Hematopoietic multipotent progenitor cell (in vitro differentiated cells): ENCODE measurements at places on chromosomes 1 and 21. TPM values are rescaled to one million over a fixed set of nuclear protein-coding genes. Genes with fewer than 3 reads are reported as not detected.

- no peak for DNase-seq
Measured at GRCh38 chr1:227888404-227889046, 59.2 kb downstream of the WNT9A start.

GRCh38 chr1:81670286-81670685, 130.4 kb upstream of the ADGRL2 start:
- no peak for DNase-seq

DNA sequence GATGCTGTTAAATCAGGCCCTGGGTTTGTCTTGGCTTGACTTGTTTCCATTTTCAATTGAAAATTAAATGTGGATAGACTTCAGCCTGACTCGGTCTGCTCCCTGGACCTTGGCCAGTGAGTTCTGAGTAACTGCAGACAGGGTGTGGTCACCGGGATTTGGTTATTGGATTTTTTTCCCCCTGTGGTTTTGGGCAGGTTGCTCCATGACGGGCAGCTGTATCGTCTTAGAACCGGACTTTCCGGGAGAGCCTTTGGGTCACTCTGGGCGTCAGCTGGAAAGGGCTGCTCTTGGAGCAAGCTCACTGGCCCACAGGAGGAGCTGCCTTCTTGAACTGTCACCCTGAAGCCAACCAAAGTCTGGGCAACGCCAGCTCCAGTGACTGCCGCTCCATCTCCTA, 75.0 kb downstream of the CLIC6 start:
- DNase-seq: no peak

- DNase-seq: no peak
Measured at GRCh38 chr21:34072145-34073031, 990 bp upstream of the MRPS6 start.

- no peak for DNase-seq
Measured at GRCh38 chr1:217088011-217088410, 364.8 kb upstream of the ESRRG start.

DNA sequence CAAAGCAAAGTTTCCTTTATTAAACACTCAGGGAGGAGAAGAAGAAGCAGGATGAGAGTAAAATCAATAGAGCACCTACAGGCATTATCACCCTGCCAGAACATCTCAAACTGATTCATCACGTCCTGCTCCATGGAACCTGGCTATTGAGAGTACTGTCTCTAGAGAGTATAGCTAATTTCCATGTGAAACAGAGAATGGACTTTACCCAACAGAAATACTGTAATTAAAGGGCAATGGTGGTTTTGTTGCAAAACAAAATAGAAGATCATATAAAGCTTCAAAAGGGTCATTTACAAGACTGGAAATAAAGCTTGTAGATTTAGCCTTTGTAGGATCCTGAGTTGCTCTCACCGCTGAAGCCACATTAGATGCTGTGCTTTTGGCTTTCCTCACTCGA, 69.3 kb downstream of the XCL1 start:
- DNase-seq: no peak

DNA sequence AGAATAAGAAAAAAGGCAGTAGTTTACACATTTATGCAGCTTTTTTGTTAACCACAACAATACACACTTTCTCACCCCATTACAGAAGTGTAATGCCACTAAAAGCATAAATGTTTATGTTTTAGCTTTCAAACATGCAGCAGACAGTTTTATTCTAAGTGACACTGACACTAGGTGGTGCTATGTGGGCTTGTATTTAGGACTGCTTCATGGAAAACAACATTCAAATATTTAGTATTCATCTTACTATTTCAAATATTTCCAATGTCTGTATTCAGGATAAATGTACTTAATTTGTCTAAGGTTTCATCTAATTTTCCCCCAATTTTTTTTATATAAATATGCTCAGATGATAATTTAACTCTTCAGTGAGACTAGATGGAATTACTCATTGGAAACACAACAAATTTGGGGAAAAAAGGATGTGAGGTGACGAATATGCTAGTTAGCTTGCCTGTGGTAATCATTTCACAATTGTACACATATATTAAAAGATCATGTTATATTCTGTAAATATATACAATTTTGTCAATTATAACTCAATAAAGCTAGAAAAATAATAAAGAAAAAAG, 71.4 kb downstream of the USP1 start:
- DNase-seq: peak; percentile 41

DNA sequence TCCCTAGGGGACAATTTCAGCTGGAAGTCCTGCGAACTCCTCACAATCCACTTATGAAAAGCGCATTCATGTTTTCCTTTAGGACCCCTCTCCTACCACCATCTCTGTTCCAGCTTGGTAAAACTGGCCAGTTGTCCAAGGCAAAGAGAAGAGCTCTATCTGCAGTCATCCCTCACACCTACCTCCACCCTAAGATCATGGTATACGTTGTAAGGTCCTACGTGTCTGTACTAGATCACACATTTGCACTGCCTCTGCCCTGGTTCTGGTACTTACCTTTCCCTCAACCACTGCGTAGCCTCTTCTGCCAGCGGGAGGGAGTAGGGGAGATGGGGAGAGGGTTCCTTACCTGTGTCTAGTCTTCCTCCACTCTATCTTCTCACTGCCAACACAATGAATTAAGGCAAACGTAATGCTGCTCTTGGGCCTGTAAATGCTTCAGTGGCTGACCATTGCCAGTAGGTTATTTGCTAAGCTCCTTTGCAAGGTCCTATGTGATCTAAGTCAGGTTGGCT, 739 bp upstream of the NUP133 start:
- peak; percentile 3 for DNase-seq

DNA sequence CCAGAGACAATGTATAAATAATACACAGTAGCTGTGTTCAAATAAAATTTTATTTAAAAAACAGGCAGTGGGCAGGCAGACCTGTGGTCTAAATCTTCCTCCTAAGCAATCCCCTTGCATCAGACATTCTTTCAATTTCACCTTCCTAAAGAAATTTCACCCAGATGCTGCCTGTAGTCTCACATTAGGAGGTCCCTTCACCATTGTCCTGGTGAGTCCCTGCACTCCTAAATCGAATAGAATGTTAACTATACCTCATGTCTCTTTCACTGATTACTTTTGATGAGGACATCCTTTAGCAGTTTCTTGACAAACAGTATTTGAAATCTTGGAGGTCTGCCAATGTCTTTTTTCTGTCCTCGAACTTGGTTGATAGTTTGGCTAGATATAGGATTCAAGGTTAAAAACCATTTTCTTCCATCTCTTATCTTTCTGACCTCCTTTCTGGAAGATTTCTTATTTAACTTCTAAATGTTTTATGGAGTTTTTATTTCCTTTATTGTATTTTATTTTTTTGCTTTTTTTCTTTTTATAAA, 77.5 kb downstream of the LPGAT1 start:
- DNase-seq: no peak

GRCh38 chr1:207128336-207128921, 24.4 kb downstream of the C4BPA start:
- no peak for DNase-seq

DNA sequence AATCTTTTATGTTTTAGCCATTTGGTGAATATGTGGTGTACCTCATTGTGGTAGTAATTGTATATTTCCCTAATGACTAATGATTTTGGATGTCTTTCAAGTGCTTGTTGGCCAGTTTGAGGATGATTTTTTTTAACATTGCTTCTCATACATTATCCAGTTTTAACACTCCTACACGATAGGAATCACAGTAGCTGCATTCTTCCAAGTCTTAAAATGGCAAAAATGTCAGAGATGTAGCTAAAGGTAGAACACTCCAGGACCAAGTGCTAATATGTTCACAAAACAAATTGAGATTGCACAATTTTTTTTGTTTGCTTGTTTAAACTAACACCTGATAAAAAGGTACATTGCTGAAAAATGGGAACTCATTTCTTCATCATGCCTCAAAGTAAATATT, 11.7 kb downstream of the USP25 start:
- no peak for DNase-seq

GRCh38 chr1:41158147-41158875, 83.8 kb downstream of the SCMH1 start:
- DNase-seq: no peak

DNA sequence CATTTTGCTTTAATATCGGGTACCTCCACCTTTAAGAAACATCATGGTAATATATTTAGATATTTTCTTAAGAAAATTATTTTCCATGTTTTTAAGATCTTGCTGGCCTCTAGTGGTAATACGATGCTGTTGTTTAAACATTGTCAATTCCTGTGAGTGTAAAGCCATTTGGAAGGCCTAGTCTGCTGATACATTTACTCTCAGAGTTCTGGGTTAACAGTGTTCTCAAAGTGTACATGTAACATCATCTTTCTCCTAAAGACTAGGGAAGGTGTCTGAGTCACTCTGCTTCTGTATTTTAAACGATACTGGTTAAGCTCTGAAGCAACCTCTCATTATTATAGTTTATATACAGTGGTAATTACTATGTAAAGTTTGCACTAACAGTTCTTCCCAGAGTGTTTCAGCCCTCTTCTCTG, 189.1 kb downstream of the RASAL2 start:
- DNase-seq: peak; percentile 26

DNA sequence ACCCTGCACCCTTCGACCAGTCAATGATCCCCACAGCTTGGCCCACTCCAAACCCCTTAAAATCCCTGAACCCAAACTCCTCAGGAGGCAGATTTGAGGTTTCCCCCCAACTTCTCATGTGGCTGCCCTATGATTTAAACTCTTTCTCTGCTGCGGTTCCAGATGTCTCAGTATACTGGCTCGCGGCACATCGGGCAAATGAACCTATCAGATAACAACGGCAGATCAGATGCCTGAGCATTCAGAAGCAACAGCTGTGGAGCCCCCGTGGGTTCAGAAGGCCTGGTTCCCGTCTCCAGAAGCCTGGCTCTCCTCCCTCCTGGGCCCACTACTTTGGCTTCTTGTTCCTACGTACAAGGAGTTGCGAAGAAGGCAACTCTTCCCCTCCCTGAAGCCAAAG, 43.3 kb upstream of the H6PD start:
- no peak for DNase-seq

- no peak for DNase-seq
Measured at GRCh38 chr1:12251442-12251841, 21.6 kb downstream of the VPS13D start.

- DNase-seq: no peak
Measured at GRCh38 chr1:175470591-175470990, 272.8 kb downstream of the TNR start.

DNA sequence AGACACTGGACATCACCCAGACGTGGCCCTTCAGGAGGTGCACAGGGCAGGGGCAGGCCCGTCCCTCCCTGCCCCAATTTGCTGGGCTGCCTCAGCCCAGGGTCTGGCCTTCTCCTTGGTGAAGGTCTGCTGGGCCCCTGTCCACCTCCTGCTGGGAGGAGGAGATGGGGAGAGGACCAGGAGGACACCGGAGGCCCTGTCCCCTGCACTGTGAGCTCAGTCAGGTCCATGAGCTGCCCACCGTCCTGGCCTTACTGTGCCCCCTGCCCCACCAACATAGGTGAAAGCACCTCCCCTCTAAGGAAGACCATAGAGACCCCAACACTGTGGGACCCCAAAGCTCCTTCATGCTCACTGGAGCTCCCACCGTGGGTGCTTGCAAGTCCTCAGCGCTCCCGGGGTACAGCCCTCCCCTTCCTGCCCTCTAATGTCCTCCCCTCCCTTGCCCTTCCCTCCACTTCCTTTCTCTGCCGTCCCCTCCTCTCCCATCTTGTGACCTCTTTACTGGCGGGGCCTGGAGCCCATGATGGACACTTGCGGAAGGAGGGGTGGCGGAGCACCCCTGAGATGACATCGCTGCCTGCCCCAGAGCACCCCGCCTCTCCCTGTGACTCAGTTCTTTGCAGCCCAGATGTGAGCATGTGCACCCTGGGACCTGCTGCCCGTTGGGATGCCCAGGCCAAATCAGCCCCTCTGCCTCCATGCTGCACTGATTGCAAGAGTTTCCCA, 4.6 kb downstream of the LRRC3 start:
- DNase-seq: no peak

- peak; percentile 16 for DNase-seq
Measured at GRCh38 chr1:242523719-242524570, 552 bp downstream of the PLD5 start.

- no peak for DNase-seq
Measured at GRCh38 chr1:225004396-225004795, 74.9 kb downstream of the DNAH14 start.

- no peak for DNase-seq
Measured at GRCh38 chr1:232943679-232944252, 6.6 kb upstream of the NTPCR start.

- no peak for DNase-seq
Measured at GRCh38 chr1:173400387-173400995, 76.6 kb upstream of the PRDX6 start.

DNA sequence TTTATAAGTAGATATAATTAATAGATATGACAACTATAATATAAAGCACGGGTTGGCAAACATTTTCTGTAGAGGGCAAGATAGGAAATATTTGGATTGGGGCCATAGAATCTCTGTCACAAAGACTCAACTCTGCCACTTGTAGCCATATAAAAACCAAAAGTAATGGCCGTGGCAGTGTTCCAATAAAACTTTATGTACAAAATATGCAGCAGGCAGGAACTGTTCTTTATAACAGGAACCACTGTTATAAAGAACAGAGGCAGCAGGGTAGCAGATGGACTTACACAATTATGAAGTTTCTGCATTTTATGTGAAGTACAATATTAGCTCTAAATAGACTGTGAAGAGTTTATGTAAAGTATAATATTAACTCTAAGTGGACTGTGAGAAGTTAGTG, 16.9 kb upstream of the QSOX1 start:
- DNase-seq: no peak

DNA sequence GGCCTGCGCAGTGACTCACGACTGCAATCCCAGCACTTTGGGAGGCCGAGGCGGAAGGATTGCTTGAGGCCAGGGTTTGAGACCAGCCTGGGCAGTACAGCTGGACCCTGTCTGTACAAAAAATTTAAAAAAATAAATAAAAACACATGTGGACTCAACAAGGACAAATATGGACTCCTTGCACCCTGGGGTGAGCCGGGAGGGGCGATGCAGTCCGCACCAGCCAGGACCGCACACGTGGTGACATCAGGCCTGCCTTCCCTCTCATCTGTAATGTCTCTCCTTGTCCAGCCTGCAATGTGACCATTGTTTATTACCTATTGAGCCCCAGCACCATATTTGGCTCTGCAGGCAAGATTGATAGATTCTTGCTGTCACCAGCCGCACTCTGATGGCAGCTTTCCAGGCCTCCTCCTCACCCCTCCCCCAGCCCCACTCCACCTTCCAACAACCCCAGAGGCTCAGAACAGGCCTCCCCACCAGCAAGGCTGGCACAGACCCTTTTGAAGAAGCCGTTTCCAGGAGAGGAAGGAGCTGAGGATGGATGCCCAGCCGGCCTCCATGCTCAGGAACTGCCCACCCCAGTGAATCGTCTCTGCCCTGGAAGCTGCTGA, 55.2 kb downstream of the IRF2BP2 start:
- DNase-seq: peak; percentile 55

The SLC6A9 gene
- total RNA-seq: 0.81 TPM

The CDK18 gene
- total RNA-seq: 8.6 TPM

The COL9A2 gene
- total RNA-seq: 1.1 TPM

The NMNAT2 gene
- total RNA-seq: under 0.01 TPM

The EPS8L3 gene
- not detected for total RNA-seq

The TMCO4 gene
- total RNA-seq: 25.3 TPM

The LRRC53 gene
- total RNA-seq: not detected
